ENCODE measurements at places on chromosomes 12 and 14.

DNA sequence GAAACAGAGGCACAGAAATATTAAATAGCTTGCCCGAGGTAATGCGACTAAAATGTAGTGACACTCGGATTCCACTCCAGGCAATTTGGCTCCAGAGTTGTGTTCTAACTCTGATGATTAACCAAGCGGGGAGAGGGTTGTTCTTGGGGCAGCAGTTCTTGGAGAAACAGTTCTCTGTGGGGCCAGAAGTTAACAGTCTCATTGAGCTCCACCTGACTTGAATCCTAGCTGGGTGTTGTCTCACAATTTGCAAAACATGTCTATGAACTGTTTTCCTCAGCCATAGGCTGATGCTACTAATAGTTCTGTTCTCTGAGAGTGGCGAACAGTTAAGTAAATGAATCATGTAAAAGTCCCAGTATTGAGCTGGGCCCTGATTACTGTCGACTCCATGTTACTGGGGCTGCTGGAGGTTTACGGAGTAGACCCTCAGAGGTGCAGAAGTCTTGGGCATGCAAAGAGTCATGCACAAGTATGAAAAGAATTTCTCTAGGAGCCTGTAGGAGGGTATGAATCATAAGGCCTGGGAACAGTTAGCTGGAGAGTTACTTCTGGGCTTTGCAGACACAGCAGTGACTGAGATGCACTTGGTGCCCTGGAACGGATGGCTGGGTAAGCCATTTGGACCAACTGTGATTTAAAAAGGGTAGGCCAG, 15.4 kb upstream of the NIN start:
- DNase-seq, result no peak

- DNase-seq, result no peak
Observed at GRCh38 chr12:71300772-71301675, 138.6 kb upstream of the LGR5 start.

DNA sequence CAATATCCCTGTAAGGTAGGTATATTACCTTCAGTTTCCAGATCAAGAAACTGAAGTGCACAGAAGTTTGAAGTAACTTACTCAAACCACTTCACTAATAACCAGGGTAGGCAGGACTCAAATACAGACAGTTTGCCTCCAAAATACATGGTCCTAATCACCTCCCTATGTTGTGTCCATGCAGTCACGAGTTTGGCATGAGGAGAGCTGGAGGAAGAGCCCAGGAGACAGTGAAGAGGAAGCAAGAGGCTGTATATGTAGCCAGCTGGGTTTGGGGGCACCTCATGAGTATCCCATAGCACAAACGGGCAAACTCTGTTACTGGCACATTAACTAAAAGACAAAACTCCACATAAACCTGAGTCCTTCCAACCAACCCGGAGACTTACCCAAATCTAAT, 79.2 kb downstream of the DUSP16 start:
- no peak for DNase-seq

DNA sequence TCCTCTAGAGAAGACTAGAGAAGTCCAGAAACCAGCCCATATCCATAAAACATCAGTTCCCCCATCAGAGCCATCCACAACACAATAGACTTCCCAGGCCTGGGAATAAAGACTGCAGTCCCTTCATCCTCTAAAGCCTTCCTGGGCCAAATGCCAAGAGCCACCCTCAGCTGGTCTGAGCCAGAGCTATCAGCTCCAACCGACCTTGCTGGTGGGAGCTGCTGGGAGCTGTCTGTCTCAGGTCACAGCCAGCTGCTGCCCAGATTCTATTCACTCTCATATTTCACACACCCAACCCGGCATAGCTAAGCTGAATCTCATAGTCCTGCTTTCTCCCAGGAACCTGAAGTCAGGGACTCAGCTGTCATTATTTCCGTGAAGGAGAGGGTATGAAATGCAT, 10.9 kb upstream of the TFCP2 start:
- no peak for DNase-seq

- no peak for DNase-seq
Observed at GRCh38 chr12:128445415-128446127, 178.6 kb downstream of the TMEM132C start.

DNA sequence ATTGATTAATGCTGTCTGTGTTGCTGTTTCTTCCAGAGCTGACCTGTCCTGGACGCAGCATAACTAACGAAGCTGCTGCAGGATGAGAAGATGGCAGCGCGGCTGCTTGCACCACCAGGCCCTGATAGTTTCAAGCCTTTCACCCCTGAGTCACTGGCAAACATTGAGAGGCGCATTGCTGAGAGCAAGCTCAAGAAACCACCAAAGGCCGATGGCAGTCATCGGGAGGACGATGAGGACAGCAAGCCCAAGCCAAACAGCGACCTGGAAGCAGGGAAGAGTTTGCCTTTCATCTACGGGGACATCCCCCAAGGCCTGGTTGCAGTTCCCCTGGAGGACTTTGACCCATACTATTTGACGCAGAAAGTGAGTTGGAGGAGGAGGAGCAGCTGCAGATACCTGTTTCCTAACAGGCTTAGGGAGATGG, 71.7 kb downstream of the SCN8A start:
- DNase-seq, result no peak

DNA sequence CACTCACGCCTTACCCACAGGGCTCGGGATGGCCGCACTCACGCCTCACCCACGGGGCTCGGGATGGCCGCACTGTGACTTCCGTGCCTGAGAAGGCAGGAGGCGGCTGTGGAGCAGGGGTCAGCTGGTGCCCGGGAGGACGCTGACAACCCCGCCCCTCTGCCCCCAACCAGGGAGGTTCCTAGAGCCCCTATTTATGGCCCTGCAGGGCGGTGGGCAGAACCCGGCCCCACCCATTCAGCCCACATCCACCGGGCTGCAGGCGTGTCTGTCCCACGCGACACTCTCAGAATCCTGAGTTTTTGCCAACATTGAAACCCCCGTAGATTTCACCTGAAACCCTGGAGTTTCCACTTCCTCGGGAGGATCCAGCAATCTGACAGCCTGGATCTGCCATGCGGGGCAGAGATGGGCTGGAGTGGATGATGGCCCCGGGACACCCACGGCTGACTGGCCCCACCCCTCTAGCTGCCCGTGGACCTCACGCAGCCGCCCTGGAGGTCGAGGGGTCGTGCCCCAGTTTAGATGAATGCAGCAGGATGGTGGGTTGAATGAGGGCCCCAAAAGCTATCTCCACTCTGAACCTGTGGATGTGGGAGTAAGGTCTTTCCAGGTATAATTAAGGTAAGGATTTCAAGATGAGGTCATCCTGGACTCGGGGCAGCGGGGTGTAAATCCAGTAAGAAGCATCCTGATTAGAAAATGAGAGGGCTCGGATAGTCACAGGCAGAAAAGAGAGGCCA, 20.4 kb downstream of the GALNT9 start:
- no peak for DNase-seq

DNA sequence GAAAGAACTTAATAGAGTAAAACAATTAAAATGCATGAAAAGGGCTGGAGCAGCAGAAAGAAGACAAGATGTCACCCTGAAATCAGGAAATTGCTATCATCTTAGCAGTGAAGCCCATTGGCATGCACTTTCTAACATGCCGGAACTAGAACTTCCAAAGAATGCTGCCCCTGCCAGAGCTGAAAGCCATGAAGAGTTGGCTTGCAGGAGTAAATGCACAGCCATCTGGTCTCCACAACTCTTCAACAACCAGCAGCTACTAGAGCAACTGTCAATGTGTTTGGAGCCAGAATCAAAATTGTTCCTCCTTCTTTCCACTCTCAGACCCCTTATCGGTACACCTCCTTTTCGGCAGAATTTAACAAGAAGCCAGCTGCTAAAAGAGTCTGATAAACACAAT, 414.1 kb downstream of the KCNH5 start:
- no peak for DNase-seq

GRCh38 chr12:52918784-52919183, 13.9 kb upstream of the KRT8 start:
- no peak for DNase-seq

DNA sequence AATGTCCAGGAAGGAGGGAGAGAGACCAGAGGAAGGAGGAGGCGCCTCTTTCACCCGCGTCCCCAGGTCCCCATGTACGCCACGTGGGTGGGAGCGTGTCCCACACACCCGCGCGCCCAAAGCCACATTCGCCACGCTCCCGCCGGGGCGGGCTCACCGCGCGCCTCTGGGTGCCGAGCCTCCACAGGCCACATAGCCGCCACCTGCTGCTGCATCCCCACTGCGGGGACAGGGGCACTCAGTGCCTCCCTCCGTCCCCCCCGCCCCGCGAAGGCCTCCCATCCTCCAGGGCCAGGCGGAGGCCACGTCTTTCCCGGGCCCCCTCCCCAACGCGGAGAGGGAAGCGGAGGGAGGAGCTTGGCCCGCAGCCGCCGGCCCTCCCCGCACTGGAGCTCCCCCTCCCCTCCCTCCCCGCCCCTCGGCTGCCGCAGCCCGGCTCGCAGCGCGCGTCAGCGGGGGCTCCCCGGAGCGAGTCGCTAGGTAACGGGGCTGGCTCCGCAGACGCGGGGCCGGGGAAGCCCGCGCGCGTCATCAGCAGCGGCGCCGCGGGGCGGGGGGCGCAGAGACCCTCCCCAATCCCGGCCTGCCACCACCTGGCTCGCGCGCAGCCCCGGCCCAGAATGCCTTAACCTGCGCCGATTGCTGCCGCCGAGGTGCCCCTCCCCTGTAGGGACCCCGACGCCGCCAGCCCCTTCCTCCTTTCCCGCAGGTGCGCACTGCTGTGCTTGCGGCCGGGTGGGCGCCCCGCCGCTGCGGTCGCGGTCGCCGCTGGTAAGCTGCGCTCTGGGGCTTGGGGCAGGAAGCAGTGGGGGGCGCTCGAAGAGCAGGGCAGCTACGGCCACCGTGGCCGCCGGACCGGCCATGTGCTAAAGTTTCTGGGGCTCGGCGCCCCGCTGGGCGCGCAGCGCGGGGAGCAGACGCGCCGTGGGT, 536 bp upstream of the TUNAR start:
- no peak for DNase-seq

DNA sequence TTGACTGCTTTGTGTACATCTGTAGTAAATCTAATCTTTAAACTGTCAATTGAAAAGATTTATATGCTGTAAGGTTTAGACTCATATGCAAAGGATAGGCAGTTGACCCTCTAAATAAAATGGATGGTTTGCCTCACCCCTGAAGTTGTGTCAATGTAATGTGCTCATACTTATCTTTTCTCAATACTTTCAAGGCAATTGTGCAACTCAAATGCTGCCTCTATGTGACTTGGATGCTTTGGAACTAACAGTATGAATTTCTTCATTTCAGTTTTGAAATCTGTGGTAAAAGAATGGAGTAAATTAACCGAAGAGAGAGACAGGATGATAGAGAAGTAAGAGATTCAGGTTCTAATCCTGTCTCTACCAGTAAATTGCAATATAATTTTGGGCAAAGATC, 9.7 kb downstream of the PDE6H start:
- no peak for DNase-seq

GRCh38 chr14:104694991-104695659, 5.7 kb downstream of the INF2 start:
- DNase-seq, result no peak
